Left renal cortex interstitium (tissue), 4 donors: ENCODE measurements at places on chromosomes 16 and 17. TPM values are rescaled to one million over a fixed set of nuclear protein-coding genes. Genes with fewer than 3 reads are reported as not detected.

The ARL5C gene
- polyA plus RNA-seq = 0.18 TPM

The SPATA32 gene
- polyA plus RNA-seq = not detected

The CBX2 gene
- polyA plus RNA-seq = 33.3 TPM

The TBC1D3H gene
- not detected for polyA plus RNA-seq

The PMM2 gene
- polyA plus RNA-seq = 20.0 TPM

The DBNDD1 gene
- 14.4 TPM for polyA plus RNA-seq

The SMIM5 gene
- 9.9 TPM for polyA plus RNA-seq

The TRIM37 gene
- polyA plus RNA-seq = 24.9 TPM

The CCT6B gene
- polyA plus RNA-seq = 7.4 TPM

The ACAP1 gene
- polyA plus RNA-seq = 10.2 TPM

GRCh38 chr16:25006504-25007056 is 8.6 kb downstream of the ARHGAP17 start:
- no peak for DNase-seq

GRCh38 chr16:22333457-22333994 is 36.3 kb downstream of the POLR3E start:
- no peak for DNase-seq

DNA sequence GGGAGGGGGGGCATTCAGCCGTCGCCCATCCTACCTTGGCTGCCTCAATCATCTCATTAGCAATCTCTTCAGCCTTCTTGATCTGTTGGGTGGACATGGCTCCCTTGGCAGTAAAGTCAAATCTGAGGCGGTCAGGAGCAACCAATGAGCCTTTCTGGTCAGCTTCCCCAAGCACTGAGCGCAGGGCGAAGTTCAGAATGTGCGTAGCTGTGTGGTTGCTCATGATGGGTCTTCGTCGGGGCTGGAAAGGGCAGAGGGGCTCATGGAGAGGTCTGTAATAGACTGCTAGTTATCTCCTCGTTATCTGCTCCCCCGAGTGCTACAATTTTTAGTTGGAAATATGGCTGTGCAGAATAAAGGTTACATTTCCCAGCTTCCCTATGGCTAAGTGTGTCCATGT is 7.2 kb upstream of the EXOSC6 start:
- DNase-seq = no peak

- no peak for DNase-seq
Observed at GRCh38 chr16:87618216-87618615, 15.9 kb downstream of the JPH3 start.

GRCh38 chr16:58001781-58002415 is 691 bp downstream of the USB1 start:
- DNase-seq = no peak

DNA sequence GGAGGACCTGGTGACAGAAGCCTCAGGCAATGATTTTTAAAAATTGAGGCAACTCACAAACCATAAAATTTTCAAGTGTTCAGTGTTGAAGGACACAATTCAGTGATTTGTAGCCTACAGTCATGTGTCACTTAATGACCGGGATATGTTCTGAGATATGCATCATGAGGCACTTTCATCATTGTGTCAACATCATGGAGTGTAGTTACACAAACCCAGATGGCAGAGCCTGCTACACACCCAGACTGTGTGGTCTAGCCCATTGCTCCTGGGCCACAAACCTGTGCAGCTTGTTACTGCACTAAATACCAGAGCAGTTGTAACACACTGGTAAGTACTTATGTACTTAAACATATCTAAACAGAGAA is 1.6 kb downstream of the PRSS41 start:
- DNase-seq = no peak
